A549 treated with dexamethasone at 1 μM for 4 hours (cell line): ENCODE measurements at places on chromosomes 1 and 21. TPM values are rescaled to one million over a fixed set of nuclear protein-coding genes. Genes with fewer than 3 reads are reported as not detected.

The C8B gene
- total RNA-seq, result not detected in 5 replicates

The CRYBG2 gene
- 1.1 to 2.1 TPM (median 1.5 TPM) in 5 replicates for total RNA-seq

The ABCB10 gene
- total RNA-seq, result 15.3 to 19.9 TPM (median 18.6 TPM) in 5 replicates

The PLPP3 gene
- total RNA-seq, result 19.7 to 26.2 TPM (median 22.9 TPM) in 5 replicates

The GBP6 gene
- total RNA-seq, result not detected in 5 replicates

The ASAP3 gene
- 6.2 to 7.8 TPM (median 7.2 TPM) in 5 replicates for total RNA-seq

The CELA2B gene
- 0.13 TPM in 1 of 5 replicates, not detected in the others for total RNA-seq

The CRP gene
- not detected in 5 replicates for total RNA-seq

The CFHR5 gene
- not detected in 5 replicates for total RNA-seq

The AGMAT gene
- total RNA-seq, result 5.2 to 8.2 TPM (median 7.7 TPM) in 5 replicates

The FBXO28 gene
- total RNA-seq, result 25.1 to 34.3 TPM (median 31.7 TPM) in 5 replicates

The SASS6 gene
- 3.3 to 5.2 TPM (median 4.3 TPM) in 5 replicates for total RNA-seq

The FMN2 gene
- 3.2 to 4.3 TPM (median 3.6 TPM) in 5 replicates for total RNA-seq

The CD1E gene
- not detected in 5 replicates for total RNA-seq

The LCA5L gene
- total RNA-seq, result 1.2 to 1.8 TPM (median 1.5 TPM) in 5 replicates

The IFI44L gene
- total RNA-seq, result 0.02 to 0.05 TPM (median 0.02 TPM) in 3 of 5 replicates, not detected in the others

The ARHGEF19 gene
- 5.1 to 5.9 TPM (median 5.2 TPM) in 5 replicates for total RNA-seq

The KCNQ4 gene
- total RNA-seq, result 0.21 to 0.35 TPM (median 0.25 TPM) in 5 replicates

The SPAG17 gene
- total RNA-seq, result not detected in 5 replicates

The WNT4 gene
- total RNA-seq, result 0.27 to 0.41 TPM (median 0.37 TPM) in 5 replicates

The SLC66A1 gene
- 15.8 to 22.6 TPM (median 21.1 TPM) in 5 replicates for total RNA-seq

The SVBP gene
- 12.3 to 15.8 TPM (median 13.7 TPM) in 5 replicates for total RNA-seq

The FCRLB gene
- 1.1 to 1.6 TPM (median 1.4 TPM) in 5 replicates for total RNA-seq

The KCNE1 gene
- total RNA-seq, result 0.04 to 0.12 TPM (median 0.07 TPM) in 3 of 5 replicates, not detected in the others

The KCNJ15 gene
- total RNA-seq, result 0.16 to 0.22 TPM in 2 of 5 replicates, not detected in the others

The MFAP2 gene
- 0.57 to 2.0 TPM (median 1.3 TPM) in 5 replicates for total RNA-seq

The LCE2A gene
- total RNA-seq, result not detected in 5 replicates

The GNAT2 gene
- 0.08 to 0.38 TPM (median 0.15 TPM) in 5 replicates for total RNA-seq

The ROR1 gene
- 8.5 to 11.5 TPM (median 10.5 TPM) in 5 replicates for total RNA-seq

The HFM1 gene
- 0.07 to 0.14 TPM in 2 of 5 replicates, not detected in the others for total RNA-seq

The ZNF124 gene
- total RNA-seq, result 3.7 to 5.0 TPM (median 4.1 TPM) in 5 replicates

The LAD1 gene
- total RNA-seq, result 0.90 to 2.2 TPM (median 1.4 TPM) in 5 replicates

The CCDC17 gene
- 0.18 to 0.57 TPM (median 0.19 TPM) in 5 replicates for total RNA-seq

The LCE3E gene
- total RNA-seq, result 0.24 to 0.26 TPM in 2 of 5 replicates, not detected in the others

The CHI3L2 gene
- 0.20 to 0.41 TPM (median 0.35 TPM) in 5 replicates for total RNA-seq

The SLAMF1 gene
- total RNA-seq, result 0.05 TPM in 1 of 5 replicates, not detected in the others

The LCE6A gene
- total RNA-seq, result not detected in 5 replicates

The CDC42BPA gene
- 8.7 to 12.8 TPM (median 11.4 TPM) in 5 replicates for total RNA-seq

The CFHR4 gene
- total RNA-seq, result not detected in 5 replicates

The CHML gene
- total RNA-seq, result 7.3 to 11.3 TPM (median 10.1 TPM) in 5 replicates

The HES5 gene
- not detected in 5 replicates for total RNA-seq

The ELAVL4 gene
- not detected in 5 replicates for total RNA-seq

The KIF26B gene
- 0.05 to 0.15 TPM (median 0.09 TPM) in 5 replicates for total RNA-seq
